Aorta (tissue), 5 donors: ENCODE measurements at places on chromosomes 1 and 21. TPM values are rescaled to one million over a fixed set of nuclear protein-coding genes. Genes with fewer than 3 reads are reported as not detected.

- no peak for DNase-seq
Measured at GRCh38 chr1:61158591-61158990, 76.2 kb downstream of the NFIA start.

GRCh38 chr1:228320394-228320793 lies 86.2 kb downstream of the TRIM11 start:
- DNase-seq: no peak

The RGS16 gene
- 9.2 TPM for total RNA-seq

- no peak for DNase-seq
Measured at GRCh38 chr1:44531785-44532566, 126.9 kb downstream of the RNF220 start.

GRCh38 chr1:84069236-84069845 lies 70.4 kb upstream of the TTLL7 start:
- no peak for DNase-seq

DNA sequence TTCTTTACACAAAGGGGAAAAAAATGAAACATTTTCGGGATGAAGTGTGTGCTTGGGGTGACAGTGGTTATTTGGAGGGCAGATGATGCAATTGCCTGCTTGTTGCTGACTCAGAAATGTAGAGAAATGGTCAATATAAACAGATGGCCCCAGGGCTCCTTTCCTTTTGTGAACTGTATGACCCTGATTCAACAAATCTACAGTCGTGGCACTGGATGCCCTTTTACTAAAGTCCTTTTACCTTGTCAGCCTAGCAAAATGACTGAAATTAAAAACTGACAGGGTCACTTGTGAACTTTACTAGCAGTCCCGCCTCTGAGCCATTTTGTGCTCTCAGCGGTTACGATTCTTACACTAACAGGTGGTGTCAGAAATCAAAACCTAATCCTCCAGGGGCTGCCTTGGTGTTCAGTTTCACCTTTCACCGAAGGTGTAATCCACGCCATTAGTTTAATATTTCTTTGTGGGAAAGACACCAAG lies 49.8 kb downstream of the GREM2 start:
- no peak for DNase-seq

DNA sequence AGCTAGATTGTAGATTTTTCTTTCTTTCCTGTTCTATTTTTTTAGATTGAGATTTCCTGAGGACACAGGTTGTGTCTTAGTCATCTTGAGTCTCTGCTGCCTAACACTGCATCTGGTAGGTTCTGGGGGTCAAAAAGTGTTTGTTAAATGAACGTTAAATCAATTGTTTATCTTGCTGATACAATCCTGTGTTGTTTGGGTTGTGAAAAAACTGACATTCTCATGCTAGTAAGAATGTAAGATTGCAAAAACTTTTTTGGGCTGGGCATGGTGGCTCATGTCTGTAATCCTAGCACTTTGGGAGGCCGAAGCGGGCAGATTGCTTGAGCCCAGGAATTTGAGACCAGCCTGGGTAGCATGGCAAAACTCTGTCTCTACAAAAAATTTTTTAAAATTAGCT lies 3.4 kb downstream of the CTSK start:
- DNase-seq: no peak

The AMY1B gene
- total RNA-seq: not detected

The EPHB2 gene
- total RNA-seq: 5.5 TPM

The SH3BGR gene
- 17.0 TPM for total RNA-seq

DNA sequence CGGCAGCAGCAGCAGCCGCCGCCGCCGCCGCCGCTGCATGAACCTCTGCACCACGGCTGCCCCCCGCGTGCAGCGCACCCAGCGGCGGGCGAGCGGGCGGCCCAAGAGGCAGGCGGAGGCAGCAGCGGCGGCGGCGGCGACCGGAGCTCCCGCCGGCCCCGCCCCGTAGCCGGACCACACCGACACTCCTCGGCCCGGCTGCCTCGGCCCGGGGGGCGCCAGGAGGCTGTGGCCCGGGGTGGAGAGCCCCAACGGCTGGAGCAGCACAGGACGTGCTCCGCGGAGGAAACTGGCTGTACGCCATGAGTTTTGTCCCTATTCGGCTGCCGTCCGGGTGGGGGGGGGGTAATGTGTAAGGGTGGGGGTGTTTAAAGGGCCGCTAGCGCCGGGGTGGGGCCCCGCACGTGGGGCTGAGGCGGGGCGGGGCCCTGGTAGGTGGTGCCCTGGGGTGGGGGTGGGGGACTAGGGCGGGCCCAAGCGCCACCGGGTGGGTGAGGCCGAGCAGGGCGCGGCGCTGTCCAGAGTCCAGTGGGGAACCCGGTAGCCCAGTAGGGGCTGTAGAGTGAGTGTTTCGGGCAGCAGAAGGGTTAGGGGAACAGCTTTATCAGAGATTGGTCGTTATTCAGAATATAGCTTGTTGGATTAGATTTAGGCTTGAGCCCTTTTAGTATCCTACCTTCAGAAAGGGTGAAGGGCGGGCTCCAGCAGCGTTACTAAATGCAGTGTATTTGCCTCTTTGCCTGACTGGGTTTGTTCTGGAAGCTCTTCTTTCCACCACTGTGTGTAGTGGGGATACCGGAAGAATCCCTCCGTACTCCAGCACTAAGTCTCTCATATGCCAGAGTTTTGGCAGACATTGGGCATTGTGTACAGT lies at the start of gene FAM78B:
TSS of gene FAM78B (minus strand) at position 304 of the 874 bp plus-strand sequence. CDS start 753 bp downstream, outside the sequence.
- DNase-seq: peak; percentile 70

The CFHR1 gene
- total RNA-seq: 1.9 TPM

DNA sequence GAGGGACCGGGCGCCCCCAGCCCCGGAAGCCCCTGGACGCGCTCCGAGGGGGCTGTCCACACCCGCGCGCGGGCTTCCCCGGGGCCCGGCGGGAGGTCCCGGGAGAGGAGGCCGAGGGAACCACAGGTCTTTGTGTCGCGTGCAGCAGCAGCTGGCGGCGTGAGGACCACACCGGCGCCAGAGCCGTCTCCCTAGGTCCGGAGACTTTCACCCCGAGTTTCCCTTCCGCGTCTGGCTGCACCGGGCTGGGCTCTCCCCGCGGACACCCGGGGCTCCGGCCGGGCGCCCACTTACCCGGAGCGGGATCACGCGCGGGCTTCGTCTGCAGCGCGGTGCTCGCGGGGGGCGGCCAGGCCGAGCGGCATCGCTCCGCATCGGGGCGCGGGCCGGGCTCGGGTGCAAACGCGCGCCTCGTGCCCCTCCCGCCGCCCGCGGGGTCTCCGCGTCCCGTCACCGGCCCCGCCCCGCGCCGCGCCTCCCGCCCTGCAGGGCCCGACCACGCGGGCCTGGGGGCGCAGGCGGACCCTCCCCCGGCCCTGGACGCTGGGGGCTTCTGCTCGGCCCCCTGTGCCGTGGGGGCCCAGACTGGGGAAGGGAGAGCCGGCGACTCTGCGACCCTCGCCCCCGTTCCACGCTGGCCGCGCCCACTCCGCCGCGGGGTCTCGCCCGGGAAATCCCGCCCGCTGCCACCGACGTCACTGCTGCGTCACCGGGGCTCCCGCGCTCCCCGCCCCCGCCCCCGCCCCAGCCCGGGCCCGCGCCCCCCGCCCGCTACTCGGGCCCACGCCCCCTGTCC lies at the start of gene GNG4:
TSS of gene GNG4 (minus strand) at position 417 of the 796 bp plus-strand sequence. CDS start 65,946 bp downstream, outside the sequence.
- DNase-seq: no peak

- DNase-seq: no peak
Measured at GRCh38 chr21:42112238-42112637, 41.1 kb downstream of the UMODL1 start.

GRCh38 chr1:89657886-89658285 lies 25.0 kb downstream of the LRRC8C start:
- DNase-seq: no peak

The CRNN gene
- not detected for total RNA-seq

- no peak for DNase-seq
Measured at GRCh38 chr1:34078383-34078782, 86.6 kb downstream of the CSMD2 start.

DNA sequence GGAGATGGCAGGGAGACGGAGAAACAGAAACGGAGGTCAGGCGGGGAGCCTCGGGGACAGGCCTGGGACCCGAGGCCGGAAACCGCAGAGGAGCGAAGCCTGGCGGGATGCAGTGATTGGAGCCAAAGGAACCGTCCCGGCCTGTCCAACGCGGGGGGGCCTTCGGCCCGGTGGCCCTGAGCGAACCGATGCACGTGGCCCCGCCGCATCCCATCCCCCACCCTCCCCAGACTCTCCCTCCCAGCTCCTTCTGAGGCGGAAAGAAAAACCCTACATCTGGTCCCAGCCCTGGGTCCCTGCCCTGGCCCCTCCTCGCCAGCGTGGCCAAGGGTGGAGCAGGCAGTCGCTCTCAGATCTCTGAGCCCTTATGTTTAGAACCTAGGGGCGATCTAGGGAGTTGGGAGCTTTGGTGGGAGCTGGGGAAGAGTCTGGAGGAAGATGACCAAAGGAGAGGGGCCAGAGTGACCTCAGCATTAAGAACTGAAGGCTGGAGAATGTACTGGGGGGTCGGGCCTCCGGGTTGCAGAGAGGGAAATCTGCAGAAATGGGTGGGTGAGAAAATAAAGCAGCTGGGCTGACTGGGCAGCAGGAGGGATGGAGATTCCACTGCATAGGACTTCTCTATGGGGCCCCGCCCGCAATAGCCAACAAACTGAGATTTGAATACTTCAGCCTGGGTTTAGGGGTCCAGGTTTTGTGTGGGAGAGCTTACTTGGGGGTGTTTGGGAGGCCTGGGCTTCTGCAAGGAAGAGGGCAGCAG lies 1.5 kb upstream of the CRABP2 start:
- DNase-seq: peak; percentile 88

DNA sequence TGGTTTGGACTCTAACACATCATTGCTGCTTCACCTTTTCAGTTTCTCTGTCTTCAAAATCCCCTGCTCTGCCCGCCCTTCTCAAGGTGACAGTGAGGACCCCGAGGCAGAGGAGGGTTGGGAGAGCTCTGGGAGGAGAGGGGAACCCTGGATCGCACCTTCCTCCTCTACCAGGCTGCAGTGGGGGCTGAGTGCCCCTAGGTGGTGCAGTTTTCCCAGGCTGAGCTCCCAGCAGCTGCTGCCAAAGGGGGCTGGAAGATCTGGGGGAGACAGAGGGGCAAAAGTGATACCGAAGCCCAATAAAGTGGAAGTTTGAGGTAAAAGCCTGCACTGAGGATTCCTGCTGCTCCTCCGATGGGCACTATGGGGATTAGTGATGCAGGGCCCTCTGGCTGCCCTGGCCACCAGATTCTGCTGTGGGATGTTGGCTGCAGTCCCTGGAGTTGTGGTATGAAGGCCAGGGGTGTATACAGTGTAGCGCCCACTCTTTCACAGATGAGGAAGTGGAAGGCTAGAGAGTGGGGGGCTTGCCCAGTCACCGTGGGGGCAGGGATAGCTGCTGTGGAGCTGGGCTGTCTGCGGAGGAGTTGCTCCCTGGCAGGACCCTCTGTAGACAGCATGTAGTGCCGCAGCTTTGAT lies 40.7 kb upstream of the SCMH1 start:
- peak; percentile 80 for DNase-seq

GRCh38 chr1:153945795-153946621 lies 510 bp downstream of the DENND4B start:
- DNase-seq: peak; percentile 95

- no peak for DNase-seq
Measured at GRCh38 chr1:226675715-226676357, 63.2 kb downstream of the ITPKB start.

The SYTL1 gene
- total RNA-seq: 1.8 TPM

DNA sequence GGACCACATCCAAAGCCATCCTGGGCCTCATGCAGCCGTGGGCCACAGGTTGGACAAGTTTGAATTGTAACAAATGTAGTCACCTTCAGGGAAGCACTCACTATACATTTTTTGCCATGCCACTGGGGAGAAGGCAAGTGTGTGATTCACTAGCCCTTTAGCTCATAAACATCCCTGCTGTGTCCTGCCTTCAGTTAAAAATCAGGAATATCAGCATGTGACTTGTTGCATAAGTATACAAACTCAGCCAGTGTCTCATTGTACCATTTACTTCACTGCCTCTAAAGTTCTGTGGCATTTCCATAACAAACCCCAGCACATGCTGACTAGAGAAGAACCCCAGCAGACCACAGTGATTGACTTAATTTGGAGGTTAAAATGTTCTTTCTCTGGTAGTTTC lies 142.0 kb upstream of the C1orf105 start:
- no peak for DNase-seq

The AIM2 gene
- total RNA-seq: 0.97 TPM

The PEAR1 gene
- total RNA-seq: 17.4 TPM

DNA sequence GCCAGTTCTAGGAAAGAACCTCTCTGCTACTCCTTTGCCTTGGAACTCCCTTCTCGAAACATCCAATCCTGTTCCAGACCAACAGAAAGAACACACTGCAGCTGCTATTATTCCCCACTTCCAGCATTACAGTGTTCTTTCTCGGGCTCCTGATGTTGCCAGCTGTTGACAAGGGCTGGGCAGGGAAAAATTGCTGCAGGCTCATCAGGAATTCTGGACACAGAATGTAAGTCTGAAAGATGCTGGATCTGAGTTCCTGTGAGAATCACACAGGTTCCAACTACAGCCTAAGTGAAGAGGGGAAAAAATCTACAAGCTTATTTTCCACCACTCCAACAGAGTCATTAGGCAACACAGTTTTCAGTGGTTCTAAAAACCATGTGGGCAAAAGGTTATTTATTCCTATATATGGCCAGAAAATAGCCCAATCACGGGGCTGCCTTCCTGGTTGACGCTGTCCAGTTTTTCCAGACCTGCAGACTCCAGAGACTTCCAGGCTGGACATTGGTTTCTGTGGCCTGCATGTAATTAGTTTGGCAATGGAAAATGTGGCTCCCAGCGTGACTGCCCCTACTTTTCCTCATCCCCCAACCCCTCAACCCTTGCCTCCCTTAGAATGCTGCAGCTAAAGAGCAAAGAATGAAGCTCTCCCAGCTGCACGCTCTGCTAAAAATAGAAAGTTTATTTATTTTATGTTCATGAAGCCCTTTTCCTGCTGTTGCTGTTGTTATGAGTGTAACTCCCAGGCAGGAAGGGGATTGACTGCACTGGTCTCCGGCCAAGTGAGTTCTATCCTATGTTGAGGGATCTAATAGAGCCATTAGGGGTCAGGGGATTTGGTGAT lies 8.3 kb upstream of the KIAA0040 start:
- no peak for DNase-seq

- DNase-seq: no peak
Measured at GRCh38 chr1:209723756-209724693, 19.4 kb downstream of the HSD11B1 start.

The PTGS2 gene
- total RNA-seq: 10.3 TPM
